Naive thymus-derived CD8-positive, alpha-beta T cell (primary cell): ENCODE measurements at places on chromosomes 7 and 10.

- DNase-seq, result no peak
Observed at GRCh38 chr7:47744883-47745282, 163.0 kb upstream of the TNS3 start.

GRCh38 chr7:115004121-115004520, 82.2 kb downstream of the MDFIC start:
- DNase-seq, result no peak

- DNase-seq, result no peak
Observed at GRCh38 chr10:68276224-68276623, 44.3 kb upstream of the ATOH7 start.

DNA sequence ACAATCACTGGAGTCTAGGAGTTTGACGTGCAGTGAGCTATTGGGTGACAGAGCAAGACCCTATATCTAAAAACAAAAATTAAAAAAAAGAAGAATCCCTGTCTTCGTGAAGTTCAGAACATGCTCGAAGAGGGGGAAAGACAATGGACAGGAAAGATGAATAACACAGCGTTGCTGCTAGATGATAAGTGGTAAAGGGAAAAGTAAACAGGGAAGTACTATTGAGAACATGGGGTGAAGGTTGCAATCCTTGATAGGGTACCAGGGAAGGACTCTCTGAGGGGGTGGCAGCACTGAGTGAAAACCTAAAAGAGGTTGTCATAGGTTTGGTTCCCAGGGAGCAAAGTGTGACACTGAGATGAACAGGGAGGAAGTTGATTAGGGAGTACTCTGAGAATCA, 2.8 kb upstream of the ABRAXAS2 start:
- DNase-seq, result no peak

GRCh38 chr7:69746383-69746782, 148.1 kb downstream of the AUTS2 start:
- DNase-seq, result no peak

DNA sequence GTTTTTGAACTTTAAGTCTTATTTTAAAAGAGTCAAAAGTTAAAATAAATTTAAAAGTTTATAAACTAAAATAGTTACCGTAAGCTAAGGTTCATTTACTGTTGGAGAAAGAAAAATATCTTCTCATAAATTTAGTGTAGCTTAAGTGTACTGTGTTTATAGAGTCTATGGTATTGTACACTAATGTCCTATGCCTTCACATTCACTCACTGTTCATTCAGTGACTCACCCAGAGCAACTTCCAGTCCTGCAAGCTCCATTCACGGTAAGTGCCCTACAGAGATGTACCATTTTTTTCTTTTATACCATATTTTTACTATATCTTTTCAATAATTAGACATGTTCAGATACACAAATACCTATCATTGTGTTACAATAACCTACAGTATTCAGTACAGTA, 97.6 kb downstream of the PTN start:
- DNase-seq, result no peak

GRCh38 chr7:128042012-128042411, 10.8 kb upstream of the LRRC4 start:
- no peak for DNase-seq

DNA sequence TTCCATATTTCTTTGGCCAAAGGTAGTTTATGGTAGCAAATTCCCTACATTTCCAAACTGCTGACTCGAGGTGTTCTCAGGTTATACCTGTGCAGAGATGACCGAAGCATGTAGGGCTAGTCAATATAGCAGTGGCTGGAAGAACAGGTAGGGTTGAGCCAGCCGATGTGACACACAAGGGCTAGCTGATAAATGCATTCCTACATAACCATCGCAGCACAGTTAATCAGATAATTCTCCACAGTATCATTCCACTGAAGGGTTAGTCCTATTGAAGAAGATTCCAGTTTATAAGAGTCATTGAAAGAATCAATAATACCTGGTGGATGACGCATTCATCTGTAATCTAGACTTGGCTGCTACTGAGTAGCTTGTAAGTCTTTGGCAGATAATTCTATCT, 220.0 kb downstream of the KIF20B start:
- DNase-seq, result no peak

DNA sequence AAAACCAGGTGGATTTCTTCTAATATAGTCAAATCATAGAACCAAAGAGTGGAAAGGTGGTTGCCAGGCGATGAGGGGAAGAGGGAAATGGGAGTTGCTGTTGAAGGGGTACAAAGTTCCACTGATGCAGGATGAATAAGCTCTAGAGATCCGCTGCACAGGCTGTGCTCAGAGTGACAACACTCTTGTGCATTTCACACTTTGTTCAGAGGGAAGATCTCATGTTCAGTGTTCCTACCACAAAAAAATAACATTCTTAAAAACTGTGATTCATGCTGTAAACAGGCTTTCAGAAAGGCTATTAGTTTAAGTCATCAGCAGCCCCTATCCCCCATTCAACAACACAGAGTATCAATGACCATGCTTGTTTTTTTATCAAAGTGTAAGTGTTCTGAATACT, 213.8 kb downstream of the COBL start:
- DNase-seq, result no peak

DNA sequence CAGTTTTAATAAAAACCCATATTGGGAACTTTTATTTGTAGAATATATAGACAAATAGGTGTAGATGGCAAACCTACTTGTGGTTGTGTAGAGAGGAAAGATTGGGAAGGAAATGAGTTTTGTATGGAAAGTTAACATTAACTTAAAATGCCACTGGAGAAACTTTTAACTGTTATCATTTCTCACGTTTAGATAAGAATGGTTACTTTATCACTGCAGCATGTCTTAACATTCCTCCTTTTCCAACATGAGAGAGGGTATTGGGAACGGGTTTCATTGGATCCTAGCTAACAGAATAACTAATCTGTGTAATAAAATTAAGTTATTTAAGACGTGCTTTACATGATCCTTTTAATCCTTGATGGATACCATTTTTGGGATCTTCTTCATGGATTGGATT, 1.8 kb downstream of the LUC7L2 start:
- no peak for DNase-seq
